Left lung (tissue), 14 donors: ENCODE measurements at places on chromosomes 2 and 18. TPM values are rescaled to one million over a fixed set of nuclear protein-coding genes. Genes with fewer than 3 reads are reported as not detected.

Gene CTAGE1
- not detected for total RNA-seq

- no peaks in the 10 kb centered on the region for H3K4me1 ChIP-seq
- H3K36me3 ChIP-seq, result no peaks in the 10 kb centered on the region
- H3K27ac ChIP-seq, result no peak overlapping the region
- no peak overlapping the region for H3K4me3 ChIP-seq
- DNase-seq, result no peak
Observed at GRCh38 chr2:104944495-104944894, 90.6 kb downstream of the POU3F3 start.

Gene UBXN4
- total RNA-seq, result 114 TPM

Gene SLC38A11
- total RNA-seq, result 0.29 TPM

- H3K4me3 ChIP-seq, result no peak overlapping the region
- H3K27me3 ChIP-seq, result no peaks in the 10 kb centered on the region
- no peaks in the 10 kb centered on the region for H3K4me1 ChIP-seq
- H3K36me3 ChIP-seq, result no peaks in the 10 kb centered on the region
Observed at GRCh38 chr2:114056294-114057143, 166.6 kb downstream of the ACTR3 start.

GRCh38 chr2:96233880-96234316, 25.3 kb upstream of the STARD7 start:
- H3K4me3 ChIP-seq, result no peak overlapping the region
- no peak for DNase-seq
- H3K36me3 ChIP-seq, result no peaks in the 10 kb centered on the region
- H3K27ac ChIP-seq, result peak overlapping the region; percentile 42
- H3K27me3 ChIP-seq, result no peaks in the 10 kb centered on the region
- H3K4me1 ChIP-seq, result no peaks in the 10 kb centered on the region

GRCh38 chr18:62842898-62843297, 127.6 kb downstream of the PHLPP1 start:
- H3K4me3 ChIP-seq, result no peak overlapping the region
- H3K4me1 ChIP-seq, result no peaks in the 10 kb centered on the region
- H3K27ac ChIP-seq, result no peak overlapping the region
- no peaks in the 10 kb centered on the region for H3K27me3 ChIP-seq
- DNase-seq, result no peak

- H3K27me3 ChIP-seq, result no peaks in the 10 kb centered on the region
- H3K27ac ChIP-seq, result no peak overlapping the region
- no peaks in the 10 kb centered on the region for H3K36me3 ChIP-seq
- H3K4me3 ChIP-seq, result no peak overlapping the region
- H3K4me1 ChIP-seq, result peaks cover 25% of the 10 kb centered on the region
- DNase-seq, result no peak
Observed at GRCh38 chr2:68692511-68692910, 42.1 kb upstream of the ARHGAP25 start.

DNA sequence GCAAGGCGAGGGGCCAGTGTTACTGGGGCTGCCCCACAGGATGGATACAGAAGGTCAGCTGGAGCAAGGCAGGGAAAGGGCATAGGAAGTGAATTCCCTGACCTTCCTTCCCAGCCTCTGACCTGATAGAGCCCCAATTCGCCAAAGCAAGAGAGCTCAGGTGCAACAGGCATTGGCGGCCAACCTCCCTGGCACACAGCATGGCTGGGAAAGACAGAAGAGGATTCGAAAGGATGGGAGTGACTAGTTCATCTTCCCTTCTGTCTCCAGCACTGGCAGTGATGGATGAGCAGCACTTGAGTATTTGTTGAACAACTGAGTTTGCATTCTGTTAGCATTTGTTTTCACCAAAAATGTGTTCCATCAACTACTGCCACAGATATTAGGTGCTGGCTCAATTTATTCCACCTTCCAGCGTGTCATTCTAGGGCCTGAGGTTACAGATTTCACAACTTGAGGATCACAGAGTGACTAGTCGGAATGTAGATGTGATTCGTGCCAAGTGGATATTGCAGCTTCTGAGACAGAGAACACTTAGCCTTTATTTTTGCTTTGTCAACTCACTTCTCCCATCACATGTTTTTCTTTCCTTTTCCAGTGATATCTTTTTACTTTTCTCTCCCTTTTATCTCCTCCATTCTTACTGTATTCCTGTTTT, 6.2 kb downstream of the COPS8 start:
- no peaks in the 10 kb centered on the region for H3K27me3 ChIP-seq
- peaks cover 64% of the 10 kb centered on the region for H3K36me3 ChIP-seq
- H3K27ac ChIP-seq, result no peak overlapping the region
- DNase-seq, result no peak

DNA sequence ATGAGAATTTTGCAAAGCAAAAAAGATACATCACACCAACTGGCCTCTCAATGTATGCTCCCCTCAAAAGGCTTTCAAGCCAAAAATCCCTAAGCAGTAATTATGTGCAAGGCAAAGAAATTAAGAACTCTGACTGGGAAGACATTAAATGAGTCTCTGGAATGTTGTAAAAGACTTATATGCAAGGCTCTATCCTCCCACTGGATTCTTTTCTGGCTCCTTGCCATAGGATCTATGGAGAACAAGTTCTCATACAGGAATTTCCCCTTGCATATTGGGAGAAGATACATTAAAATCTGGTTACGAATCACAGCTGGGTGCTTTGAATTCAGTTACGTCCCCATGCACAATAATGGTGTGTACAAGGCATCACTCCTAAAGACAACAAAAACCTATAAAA, 73.4 kb upstream of the ATL2 start:
- no peak overlapping the region for H3K4me3 ChIP-seq
- no peaks in the 10 kb centered on the region for H3K4me1 ChIP-seq

Gene AQP12B
- not detected for total RNA-seq

- peaks cover 40% of the 10 kb centered on the region for H3K4me1 ChIP-seq
- peak overlapping the region; percentile 72 for H3K27ac ChIP-seq
- H3K27me3 ChIP-seq, result no peaks in the 10 kb centered on the region
- H3K36me3 ChIP-seq, result peaks cover 4% of the 10 kb centered on the region
Observed at GRCh38 chr18:11994336-11994702, 13.0 kb downstream of the IMPA2 start.

- H3K36me3 ChIP-seq, result no peaks in the 10 kb centered on the region
- H3K4me1 ChIP-seq, result no peaks in the 10 kb centered on the region
- H3K27ac ChIP-seq, result no peak overlapping the region
Observed at GRCh38 chr2:119823734-119824334, 64.1 kb downstream of the PTPN4 start.

Gene HOXD8
- total RNA-seq, result 0.32 TPM

Gene FN1
- 3,073 TPM for total RNA-seq

- no peaks in the 10 kb centered on the region for H3K36me3 ChIP-seq
- no peak overlapping the region for H3K27ac ChIP-seq
- H3K4me3 ChIP-seq, result no peak overlapping the region
Observed at GRCh38 chr18:7890075-7890474, 323.0 kb downstream of the PTPRM start.

Gene IL36G
- total RNA-seq, result not detected

GRCh38 chr2:10826625-10827024, 14.0 kb upstream of the PDIA6 start:
- H3K27ac ChIP-seq, result no peak overlapping the region
- H3K4me1 ChIP-seq, result peaks cover 2% of the 10 kb centered on the region
- H3K27me3 ChIP-seq, result peaks cover 66% of the 10 kb centered on the region
- H3K4me3 ChIP-seq, result no peak overlapping the region

GRCh38 chr2:185738679-185739472, at the start of gene FSIP2:
FSIP2 (plus strand) TSS chr2:185738804; CDS start chr2:185738895, 91 bp downstream.
- peak; percentile 68 for DNase-seq
- H3K27ac ChIP-seq, result no peak within 1 kb of the TSS
- H3K36me3 ChIP-seq, result no peaks in the 10 kb centered on the region
- H3K4me3 ChIP-seq, result no peak within 1 kb of the TSS
- no peaks in the 10 kb centered on the region for H3K4me1 ChIP-seq
- H3K27me3 ChIP-seq, result no peaks in the 10 kb centered on the region

Gene ASXL3
- total RNA-seq, result 1.5 TPM

Gene OTOS
- total RNA-seq, result not detected

DNA sequence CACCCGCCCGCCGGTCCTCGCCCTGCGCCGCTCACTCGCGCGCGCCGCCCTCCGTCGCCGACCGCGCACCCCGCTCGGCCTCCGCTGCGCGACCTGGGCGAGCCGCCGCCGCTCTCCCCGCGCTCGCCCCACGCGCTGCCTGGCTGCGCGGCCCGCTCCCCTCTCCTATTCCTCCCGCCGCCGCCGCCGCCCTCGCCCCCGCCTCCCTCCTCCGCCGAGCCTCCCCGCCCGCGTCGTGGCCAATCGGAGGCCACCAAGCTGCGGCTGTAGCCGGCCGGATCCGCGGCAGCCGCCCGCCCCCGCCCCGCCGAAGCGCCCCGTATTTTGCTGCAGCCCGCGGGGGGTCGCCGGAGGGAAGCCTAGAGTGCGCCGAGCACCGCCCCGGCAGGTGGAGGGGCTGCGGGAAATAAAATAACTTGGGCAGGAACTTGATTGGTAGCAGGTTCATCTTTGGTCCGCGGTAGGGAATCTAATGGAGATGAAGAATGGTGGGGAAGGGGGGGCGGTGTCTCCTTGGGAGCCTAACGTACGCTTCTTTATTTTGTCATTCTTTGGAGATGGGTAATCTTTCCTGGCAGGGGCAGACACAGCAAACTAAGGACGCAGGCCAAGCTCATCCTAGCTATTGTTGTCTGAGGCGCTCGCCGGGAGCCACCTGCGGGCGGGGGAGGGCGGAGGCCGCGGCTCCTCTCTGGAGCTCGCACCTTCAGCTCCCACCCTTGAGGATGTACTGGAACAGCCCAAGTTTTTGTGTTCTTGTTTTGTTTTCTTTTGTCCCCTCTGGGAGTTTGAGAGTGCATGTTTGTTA, 1.1 kb upstream of the CDH2 start:
- peaks cover 47% of the 10 kb centered on the region for H3K27me3 ChIP-seq
- H3K4me1 ChIP-seq, result peaks cover 16% of the 10 kb centered on the region
- peak overlapping the region; percentile 41 for H3K4me3 ChIP-seq
- H3K36me3 ChIP-seq, result no peaks in the 10 kb centered on the region

Gene MATN3
- total RNA-seq, result 9.1 TPM

Gene PARD3B
- 24.6 TPM for total RNA-seq

Gene ZDBF2
- total RNA-seq, result 6.9 TPM

- no peak overlapping the region for H3K4me3 ChIP-seq
- H3K27me3 ChIP-seq, result no peaks in the 10 kb centered on the region
- DNase-seq, result no peak
- no peaks in the 10 kb centered on the region for H3K36me3 ChIP-seq
- no peak overlapping the region for H3K27ac ChIP-seq
Observed at GRCh38 chr2:30664761-30665358, 142.4 kb downstream of the CAPN13 start.

DNA sequence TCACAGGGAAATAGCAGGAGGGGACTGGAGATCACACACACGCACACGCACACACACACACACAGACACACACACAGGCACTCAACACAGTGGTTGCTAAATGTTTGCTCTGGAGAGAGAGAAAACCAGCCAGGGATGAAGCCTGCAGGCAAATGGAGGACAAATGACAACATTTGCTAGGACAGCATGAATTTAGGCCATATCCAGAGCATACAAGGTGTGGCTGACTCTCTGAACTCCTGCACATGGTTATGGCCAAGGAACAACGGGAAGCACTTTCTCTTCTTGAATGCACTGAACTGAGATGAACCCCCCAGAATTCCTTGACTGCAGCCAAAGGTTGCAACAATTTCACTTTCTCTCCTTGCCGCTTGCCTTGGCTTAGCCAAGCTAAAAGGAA, 230.0 kb upstream of the RASGRP3 start:
- H3K4me3 ChIP-seq, result no peak overlapping the region
- H3K4me1 ChIP-seq, result no peaks in the 10 kb centered on the region
- DNase-seq, result no peak

DNA sequence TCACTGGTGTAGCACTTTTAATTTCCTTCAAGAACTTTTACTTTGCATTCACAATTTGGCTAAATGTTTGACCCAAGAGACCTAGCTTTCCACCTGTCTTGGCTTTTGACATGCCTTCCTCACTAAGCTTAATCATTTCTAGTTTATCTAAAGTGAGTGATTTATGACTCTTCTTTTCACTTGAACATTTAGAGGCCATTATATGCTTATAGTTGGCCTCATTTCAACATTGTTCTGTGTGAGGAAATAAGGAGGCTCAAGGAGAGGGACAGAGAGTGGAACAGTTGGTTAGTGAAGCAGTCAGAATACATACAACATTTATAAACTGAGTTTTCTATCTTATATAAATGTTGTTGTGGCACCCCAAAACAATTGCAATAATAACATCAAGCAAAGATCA, 489.3 kb upstream of the CDH2 start:
- H3K4me1 ChIP-seq, result no peaks in the 10 kb centered on the region
- H3K36me3 ChIP-seq, result no peaks in the 10 kb centered on the region
- no peak overlapping the region for H3K4me3 ChIP-seq
- H3K27me3 ChIP-seq, result no peaks in the 10 kb centered on the region
- H3K27ac ChIP-seq, result no peak overlapping the region

Gene RTKN
- total RNA-seq, result 37.0 TPM

DNA sequence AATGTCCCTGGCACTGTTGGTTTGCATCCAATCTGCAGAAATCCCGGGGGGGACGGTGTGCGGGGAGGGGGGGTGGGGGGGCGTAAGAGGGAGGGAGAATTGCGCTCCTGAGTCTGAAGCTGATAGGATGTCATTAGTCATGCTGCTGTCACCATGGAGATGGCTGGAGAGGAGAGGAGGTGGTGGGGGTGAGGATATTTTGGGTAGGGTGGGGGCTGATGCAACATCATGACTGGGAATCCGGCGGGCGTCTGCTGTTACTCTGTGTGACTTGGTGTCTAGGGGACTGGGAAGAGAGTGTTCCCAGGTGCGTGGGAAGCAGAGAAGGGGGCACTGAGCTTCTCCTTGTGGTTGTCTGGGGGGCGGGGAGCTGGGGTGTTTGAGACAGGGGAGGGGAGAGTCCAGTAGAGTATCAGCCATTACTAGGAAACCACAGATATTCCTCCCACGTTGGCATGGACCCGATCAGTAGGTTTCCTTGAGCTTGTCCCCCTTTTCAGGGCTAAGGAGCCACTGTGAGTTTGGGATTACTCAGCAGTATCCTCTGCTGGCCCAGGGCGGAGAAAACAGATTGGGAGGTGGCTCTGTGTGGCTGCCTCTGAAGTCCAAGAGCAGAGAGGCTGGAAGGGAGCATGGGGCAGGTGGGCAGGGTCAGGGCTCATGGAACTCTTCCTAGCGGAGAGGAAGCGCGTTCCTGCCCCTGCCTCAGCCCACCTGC, 18.9 kb downstream of the TET3 start:
- peaks cover 73% of the 10 kb centered on the region for H3K4me1 ChIP-seq
- H3K27ac ChIP-seq, result no peak overlapping the region
- no peaks in the 10 kb centered on the region for H3K27me3 ChIP-seq
- H3K36me3 ChIP-seq, result no peaks in the 10 kb centered on the region
- H3K4me3 ChIP-seq, result no peak overlapping the region

- DNase-seq, result no peak
- no peaks in the 10 kb centered on the region for H3K27me3 ChIP-seq
- H3K4me3 ChIP-seq, result no peak overlapping the region
- H3K4me1 ChIP-seq, result no peaks in the 10 kb centered on the region
Observed at GRCh38 chr18:24157855-24158254, 19.0 kb downstream of the CABYR start.

GRCh38 chr2:85623991-85624390, 8.0 kb downstream of the USP39 start:
- no peaks in the 10 kb centered on the region for H3K27me3 ChIP-seq
- no peak overlapping the region for H3K27ac ChIP-seq
- H3K4me3 ChIP-seq, result no peak overlapping the region
- DNase-seq, result no peak
- H3K36me3 ChIP-seq, result peaks cover 100% of the 10 kb centered on the region
- no peaks in the 10 kb centered on the region for H3K4me1 ChIP-seq

- H3K4me1 ChIP-seq, result no peaks in the 10 kb centered on the region
- no peak overlapping the region for H3K4me3 ChIP-seq
- no peak for DNase-seq
Observed at GRCh38 chr18:50424877-50425690, 50.2 kb downstream of the SKA1 start.

- no peak overlapping the region for H3K4me3 ChIP-seq
- no peaks in the 10 kb centered on the region for H3K36me3 ChIP-seq
- H3K4me1 ChIP-seq, result no peaks in the 10 kb centered on the region
- no peak overlapping the region for H3K27ac ChIP-seq
- H3K27me3 ChIP-seq, result no peaks in the 10 kb centered on the region
- no peak for DNase-seq
Observed at GRCh38 chr18:21997207-21998143, 171.9 kb upstream of the GATA6 start.
